ENCODE measurements at places on chromosomes 4 and X.

DNA sequence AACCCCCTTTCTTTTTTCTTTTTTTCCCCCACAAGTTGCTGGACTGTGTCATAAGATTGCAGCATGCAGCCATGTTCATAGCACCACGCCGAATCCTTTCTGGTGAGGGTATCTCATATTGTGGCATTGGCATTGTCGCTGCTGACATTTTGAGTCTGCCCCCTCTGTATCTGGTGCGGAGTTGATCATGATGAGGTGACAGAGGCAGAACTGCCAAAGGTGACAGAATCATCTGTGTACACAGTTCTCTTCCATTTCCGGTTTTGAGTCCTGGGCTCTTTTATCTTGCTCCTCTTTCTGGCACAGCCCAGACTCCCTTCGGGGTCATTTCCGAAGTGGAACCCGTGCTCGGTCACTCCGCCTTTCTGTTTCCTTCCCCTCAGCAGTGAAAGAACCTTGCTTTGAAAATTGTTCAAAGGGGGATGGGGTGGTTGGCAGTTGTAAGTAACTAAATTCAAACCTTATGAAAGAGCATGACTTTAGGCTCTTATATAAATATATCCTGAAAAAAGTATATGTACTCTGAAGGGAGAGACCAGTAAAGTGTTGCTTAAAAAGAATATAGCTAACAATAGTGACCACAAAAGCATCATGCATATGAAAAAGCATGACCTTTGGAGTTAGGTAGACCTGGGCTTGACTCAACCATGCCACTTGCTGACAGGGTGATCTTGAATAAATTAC is 55.0 kb upstream of the BMP2K start:
- ATAC-seq = no peak

DNA sequence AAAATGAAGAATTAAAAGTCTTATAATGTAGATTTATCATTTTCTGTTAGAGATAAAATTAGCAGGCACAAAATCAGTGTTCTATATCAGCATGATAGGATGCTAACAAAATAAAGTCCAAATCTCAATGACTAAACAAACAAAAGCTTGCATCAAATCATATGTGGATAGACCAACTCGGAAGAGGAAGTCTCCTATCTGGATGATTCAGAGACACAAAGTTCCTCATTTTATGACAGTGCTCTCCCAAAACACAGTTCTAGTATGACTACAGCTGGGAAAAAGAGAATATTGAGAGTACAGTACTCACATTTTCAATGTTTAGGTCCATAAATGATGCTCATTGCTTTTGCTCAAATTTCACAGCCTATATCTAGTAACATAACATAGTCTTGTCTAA is 376.1 kb upstream of the CTSO start:
- no peak for ATAC-seq

DNA sequence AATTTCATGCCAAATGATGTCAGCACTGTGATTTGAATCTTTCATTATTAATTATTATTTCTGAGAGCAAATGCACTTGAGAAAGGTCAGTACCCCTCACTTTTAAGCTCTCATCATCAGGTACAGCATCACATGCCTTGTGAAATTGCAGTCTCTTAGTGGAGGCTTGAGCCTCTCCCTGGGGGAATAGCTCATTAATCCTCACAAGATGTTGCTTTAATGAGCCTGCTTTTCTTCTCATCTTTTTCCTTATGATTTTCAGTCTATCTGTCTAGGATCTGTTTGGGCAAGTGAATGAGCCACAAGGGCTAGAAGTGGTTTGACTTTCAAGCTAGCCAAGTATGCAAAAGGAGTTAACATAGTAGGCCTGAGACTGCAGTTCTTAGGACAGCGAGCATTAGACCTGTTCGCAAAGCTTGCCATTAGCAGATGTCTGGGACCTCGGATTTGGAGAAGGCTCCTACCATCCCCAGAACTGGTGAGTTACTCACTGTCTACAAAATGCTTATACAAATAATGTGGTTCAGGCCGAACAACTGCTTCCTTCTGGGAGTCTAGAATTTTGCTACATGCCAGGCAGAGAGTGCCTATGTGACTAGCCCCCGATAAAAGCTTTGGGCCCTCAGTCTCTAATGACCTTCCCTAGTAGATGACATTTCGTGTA is 174.5 kb downstream of the IL15 start:
- no peak for ATAC-seq

DNA sequence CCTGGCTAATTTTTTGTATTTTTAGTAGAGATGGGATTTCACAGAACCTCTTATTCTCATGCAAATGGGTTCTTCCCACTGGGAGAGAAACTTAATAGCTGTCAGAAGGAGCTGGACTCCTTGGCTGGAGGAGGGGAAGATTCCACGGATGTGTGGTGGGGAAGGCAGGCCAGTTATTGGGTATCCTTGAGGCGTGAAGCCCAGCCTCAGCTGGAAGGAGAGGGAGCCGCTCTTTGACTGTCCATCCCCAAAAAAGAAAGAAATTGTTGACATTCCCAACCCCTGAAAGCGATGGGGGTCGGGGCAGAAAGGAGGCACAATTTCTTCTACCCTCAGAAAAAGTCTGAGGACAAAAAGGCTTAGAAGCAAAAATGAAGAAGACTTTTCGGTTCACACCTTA is 983.1 kb upstream of the PABPC4L start:
- ATAC-seq = no peak

DNA sequence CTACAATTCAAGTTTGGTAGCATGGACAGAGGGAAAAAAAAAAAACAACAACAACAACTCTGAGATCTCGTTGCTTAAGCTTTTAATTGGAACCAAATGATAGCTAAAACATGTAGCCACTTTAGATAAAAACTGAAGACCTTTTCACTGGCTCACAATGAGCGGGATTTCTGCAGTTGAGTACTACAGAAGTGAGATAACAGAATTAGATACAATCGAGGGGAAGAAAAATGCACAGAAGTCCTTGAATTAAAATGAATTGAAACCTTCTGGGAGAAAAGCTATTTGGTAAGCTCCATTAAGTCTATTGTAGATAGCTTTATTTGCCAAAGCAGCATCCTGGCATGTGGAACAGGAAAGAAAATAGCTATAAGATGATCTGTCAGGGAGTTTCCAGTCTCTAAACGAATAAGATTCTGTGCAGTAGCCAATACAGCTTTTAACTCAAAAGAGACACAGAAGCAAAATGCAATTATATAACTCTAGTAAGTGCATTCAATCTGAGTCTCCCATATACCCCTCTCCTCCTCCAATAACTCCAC is 248.5 kb downstream of the ENOX2 start:
- ATAC-seq = peak; percentile 92

Data from SK-N-SH treated with all-trans-retinoic acid at 6 μM for 48 hours (cell line).